ENCODE measurements at places on chromosomes 16 and 17.

GRCh38 chr17:42535155-42536047 is 640 bp upstream of the NAGLU start:
- no peak for DNase-seq

- no peak for DNase-seq
These were observed 2.4 kb upstream of the TBX21 start for GRCh38 chr17:47730681-47731080.

GRCh38 chr16:53768167-53768566 is 64.2 kb downstream of the FTO start:
- DNase-seq: no peak

GRCh38 chr16:88770461-88771293 is 14.3 kb downstream of the PIEZO1 start:
- DNase-seq: no peak

DNA sequence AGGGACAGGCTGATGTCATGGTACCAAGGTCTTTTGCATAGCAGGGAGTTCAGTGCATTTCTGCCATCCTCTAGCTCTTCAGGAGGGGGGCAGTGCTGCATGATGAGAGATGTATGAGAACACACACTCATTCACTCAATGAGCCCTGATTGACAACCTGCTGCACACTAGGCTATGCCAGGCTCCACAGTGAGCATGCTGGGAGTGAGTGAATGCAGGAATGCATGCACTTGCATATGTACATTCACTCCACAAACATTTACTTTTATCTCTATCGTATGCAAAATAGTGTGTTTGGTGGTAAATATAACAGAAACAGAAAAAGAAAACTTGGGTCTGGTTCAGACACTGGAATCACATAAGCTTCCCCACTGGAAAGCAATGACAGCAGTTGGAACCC is 374.1 kb upstream of the C16orf82 start:
- DNase-seq: no peak

GRCh38 chr16:57977418-57978069 is 6.6 kb upstream of the CNGB1 start:
- DNase-seq: no peak

- DNase-seq: no peak
These were observed 3.7 kb upstream of the DPEP2 start for GRCh38 chr16:68003031-68003430.

- peak; percentile 13 for DNase-seq
These were observed 775 bp downstream of the PPM1D start for GRCh38 chr17:60600490-60601446.

Data from stimulated activated CD8-positive, alpha-beta memory T cell treated with anti-CD3 and anti-CD28 coated beads, Interleukin-4, amount 100 ng/mL, for 1 hour (primary cell).